ENCODE measurements at places on chromosomes 13 and 19. TPM values are rescaled to one million over a fixed set of nuclear protein-coding genes. Genes with fewer than 3 reads are reported as not detected.

DNA sequence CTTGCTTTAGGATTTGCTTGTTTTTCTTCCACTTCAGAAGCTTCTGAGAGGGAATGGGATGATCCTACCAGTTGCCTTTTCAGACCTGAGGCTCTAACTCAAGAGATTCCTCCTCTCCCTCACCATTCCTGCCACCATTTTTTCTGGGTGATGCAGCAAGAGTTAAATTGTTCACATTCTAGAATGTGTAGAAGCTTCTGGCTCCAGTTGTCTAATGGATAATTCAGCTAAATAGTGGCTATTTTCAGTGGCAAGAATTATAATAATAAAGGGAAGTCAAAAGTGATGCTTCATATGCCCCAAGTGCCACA lies 20.9 kb downstream of the BBC3 start:
- H3K4me3 ChIP-seq, result no peak overlapping the region
- H3K27me3 ChIP-seq, result no peaks in the 10 kb centered on the region
- peak overlapping the region; percentile 53 for H3K27ac ChIP-seq
- H3K36me3 ChIP-seq, result peaks cover 21% of the 10 kb centered on the region
- peaks cover 11% of the 10 kb centered on the region for H3K4me1 ChIP-seq

DNA sequence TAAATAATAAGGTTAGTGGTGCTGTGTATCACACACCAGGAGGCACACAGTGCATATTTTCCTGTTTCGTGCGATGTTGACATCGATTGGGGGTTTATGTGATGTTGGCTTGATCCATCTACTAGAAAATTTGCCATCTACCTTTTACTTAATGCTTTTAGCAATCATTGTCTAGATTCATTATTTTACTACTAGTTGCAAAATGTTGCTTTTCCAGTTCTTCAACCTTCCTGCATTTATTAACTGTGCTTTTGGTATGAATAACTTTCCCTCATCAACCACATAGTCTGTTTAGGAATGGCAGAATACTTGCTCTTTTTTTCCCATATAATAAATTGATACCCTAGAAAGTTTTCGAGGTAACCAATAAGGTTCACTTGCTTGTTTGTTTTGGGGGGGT lies 17.5 kb downstream of the C13orf42 start:
- H3K27me3 ChIP-seq, result no peaks in the 10 kb centered on the region
- H3K36me3 ChIP-seq, result no peaks in the 10 kb centered on the region
- no peak overlapping the region for H3K4me3 ChIP-seq
- no peak for DNase-seq
- no peaks in the 10 kb centered on the region for H3K4me1 ChIP-seq

DNA sequence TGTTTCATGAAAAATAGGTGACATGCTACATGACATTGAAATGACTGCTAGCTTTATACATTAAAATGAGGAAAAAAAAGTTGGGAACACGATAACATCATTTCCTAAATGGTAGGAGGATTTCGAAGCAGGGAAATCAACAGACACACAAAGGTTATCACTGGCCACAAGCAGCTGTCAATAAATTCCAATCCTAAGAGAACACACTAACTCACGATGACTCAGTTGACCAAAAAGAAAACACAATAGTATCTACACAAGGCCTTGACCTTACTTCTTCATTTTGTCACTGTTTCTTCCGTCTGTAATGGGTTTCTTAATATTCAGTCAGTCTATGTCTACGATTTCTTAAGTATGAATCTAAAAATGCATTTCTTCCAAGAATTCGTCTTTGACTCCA lies 36.5 kb downstream of the STARD13 start:
- DNase-seq, result no peak
- no peaks in the 10 kb centered on the region for H3K36me3 ChIP-seq
- no peaks in the 10 kb centered on the region for H3K4me1 ChIP-seq

Gene CABP5
- total RNA-seq, result not detected

Gene PPAN
- 284 TPM for total RNA-seq

Gene OR7D2
- not detected for total RNA-seq

Gene ZNF223
- 1.3 TPM for total RNA-seq

Data from CD8-positive, alpha-beta memory T cell (primary cell).